ENCODE measurements at places on chromosomes 7 and 10. TPM values are rescaled to one million over a fixed set of nuclear protein-coding genes. Genes with fewer than 3 reads are reported as not detected.

GRCh38 chr7:96833676-96834453, 124.2 kb upstream of the SEM1 start:
- H3K27ac ChIP-seq, result no peak overlapping the region
- no peak for DNase-seq
- H3K27me3 ChIP-seq, result peaks cover 26% of the 10 kb centered on the region

DNA sequence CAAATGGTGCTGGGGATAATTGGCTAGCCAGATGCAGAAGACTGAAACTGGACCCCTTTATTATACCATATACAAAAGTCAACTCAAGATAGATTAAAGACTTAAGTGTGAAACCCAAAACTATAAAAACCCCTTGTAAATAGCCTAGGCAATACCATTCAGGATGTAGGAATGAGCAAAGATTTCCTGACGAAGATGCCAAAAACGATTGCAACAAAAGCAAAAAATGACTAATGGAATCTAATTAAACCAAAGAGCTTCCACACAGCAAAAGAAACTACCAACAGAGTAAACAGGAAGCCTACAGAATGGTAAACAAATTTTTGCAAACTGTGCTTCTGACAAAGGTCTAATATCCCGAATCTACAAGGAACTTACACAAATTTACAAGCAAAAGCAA, 30.9 kb upstream of the PLXDC2 start:
- H3K27ac ChIP-seq, result no peak overlapping the region
- H3K4me3 ChIP-seq, result no peak overlapping the region
- H3K27me3 ChIP-seq, result no peaks in the 10 kb centered on the region
- DNase-seq, result no peak
- no peaks in the 10 kb centered on the region for H3K36me3 ChIP-seq

- no peaks in the 10 kb centered on the region for H3K36me3 ChIP-seq
- no peak overlapping the region for H3K27ac ChIP-seq
- no peaks in the 10 kb centered on the region for H3K4me1 ChIP-seq
These were observed 227.6 kb downstream of the ANKRD7 start for GRCh38 chr7:118452128-118452527.

DNA sequence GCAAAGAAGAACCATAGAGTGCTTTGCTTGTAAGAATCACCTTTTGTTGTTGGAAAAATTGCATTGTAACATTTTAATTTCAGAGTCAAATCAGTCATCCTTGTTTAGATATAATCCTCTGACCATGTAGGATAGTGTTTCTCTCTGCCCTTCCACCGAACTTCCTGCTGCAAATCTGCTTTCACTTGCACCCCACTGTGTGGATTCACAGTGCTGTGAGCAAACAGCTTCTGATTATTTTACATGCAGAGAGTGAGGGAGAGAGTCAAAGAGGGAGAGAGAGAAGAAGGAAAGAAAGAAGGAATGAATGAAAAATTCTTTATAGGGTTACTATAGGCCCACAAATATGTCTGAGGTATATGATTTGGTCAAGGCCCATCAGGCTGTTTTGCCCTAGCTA, 30.0 kb upstream of the SEM1 start:
- no peaks in the 10 kb centered on the region for H3K36me3 ChIP-seq
- H3K27me3 ChIP-seq, result peaks cover 10% of the 10 kb centered on the region
- H3K4me3 ChIP-seq, result no peak overlapping the region
- no peaks in the 10 kb centered on the region for H3K4me1 ChIP-seq

DNA sequence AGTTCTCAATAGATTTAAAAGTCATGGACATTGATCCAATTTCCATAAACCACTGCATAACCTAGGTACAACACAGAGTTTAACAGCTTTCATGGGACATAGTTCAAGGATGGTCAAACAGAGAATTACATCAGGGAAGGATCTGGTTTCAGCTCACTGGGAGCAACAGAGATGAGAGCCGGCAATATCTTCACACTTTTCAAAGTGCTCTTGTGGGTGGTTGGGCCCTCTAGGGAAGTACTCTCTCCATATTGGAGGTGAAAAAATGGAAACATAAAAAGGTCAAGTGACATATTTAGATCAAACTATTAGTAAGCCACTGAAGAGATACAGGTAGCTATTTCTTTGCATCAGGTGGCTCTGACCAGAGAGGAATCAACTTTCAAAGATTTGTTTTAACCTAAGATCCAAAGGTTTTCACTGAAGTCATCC, 61.8 kb upstream of the LRRN3 start:
- DNase-seq, result no peak
- peak overlapping the region; percentile 94 for H3K27ac ChIP-seq
- peaks cover 69% of the 10 kb centered on the region for H3K4me1 ChIP-seq
- H3K27me3 ChIP-seq, result no peaks in the 10 kb centered on the region
- peak overlapping the region; percentile 50 for H3K4me3 ChIP-seq

DNA sequence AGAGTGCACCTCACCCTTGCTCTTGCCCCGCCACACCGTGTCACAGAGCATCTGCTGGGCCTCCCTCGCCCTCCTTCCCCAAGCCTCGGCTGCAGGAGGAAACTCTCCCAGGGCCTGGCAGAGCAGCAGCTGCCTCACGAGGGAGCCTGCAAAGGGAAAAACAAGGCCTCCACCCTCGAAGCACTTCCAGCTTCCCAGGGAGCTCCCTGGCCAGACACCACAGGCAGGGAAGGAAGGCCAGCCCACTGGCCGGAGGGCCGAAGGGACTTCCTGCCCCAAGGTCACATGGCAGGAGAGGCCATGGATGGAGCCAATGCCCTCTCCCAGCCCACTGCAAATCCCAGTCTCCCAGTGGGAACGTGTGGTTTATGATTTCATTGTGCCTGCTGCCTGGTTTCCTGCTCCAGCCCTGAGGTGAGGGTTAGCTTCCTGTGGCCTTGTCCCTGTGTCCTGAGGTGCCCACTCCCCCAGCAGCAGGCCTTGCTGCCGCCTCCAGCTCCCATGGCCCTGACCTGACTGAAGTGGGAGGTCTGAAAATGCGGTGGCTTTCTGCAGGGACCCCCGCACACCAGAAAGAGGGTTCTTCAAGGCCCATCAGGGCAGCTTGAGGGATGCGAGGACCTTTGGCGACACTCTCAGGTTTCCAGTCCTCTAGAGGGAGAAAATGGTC, 100.5 kb upstream of the PPIF start:
- peak overlapping the region; percentile 91 for H3K27ac ChIP-seq
- H3K27me3 ChIP-seq, result no peaks in the 10 kb centered on the region
- peaks cover 19% of the 10 kb centered on the region for H3K36me3 ChIP-seq
- peak overlapping the region; percentile 80 for H3K4me3 ChIP-seq
- DNase-seq, result no peak

GRCh38 chr7:101833799-101834198, 16.4 kb downstream of the CUX1 start:
- H3K4me1 ChIP-seq, result no peaks in the 10 kb centered on the region
- H3K36me3 ChIP-seq, result no peaks in the 10 kb centered on the region
- H3K27me3 ChIP-seq, result no peaks in the 10 kb centered on the region

Gene SLC25A40
- total RNA-seq, result 41.9 TPM

Gene CPA2
- not detected for total RNA-seq

Gene HKDC1
- 0.05 TPM for total RNA-seq

Gene GRK5
- 25.3 TPM for total RNA-seq

Gene WIPF3
- total RNA-seq, result not detected
